Femur (tissue), 1 donor: ENCODE measurements at places on chromosomes 5 and 9.

- DNase-seq, result no peak
Measured at GRCh38 chr9:109476642-109477257, 21.4 kb downstream of the PTPN3 start.

- DNase-seq, result no peak
Measured at GRCh38 chr9:84919440-84919839, 249.9 kb downstream of the NTRK2 start.

DNA sequence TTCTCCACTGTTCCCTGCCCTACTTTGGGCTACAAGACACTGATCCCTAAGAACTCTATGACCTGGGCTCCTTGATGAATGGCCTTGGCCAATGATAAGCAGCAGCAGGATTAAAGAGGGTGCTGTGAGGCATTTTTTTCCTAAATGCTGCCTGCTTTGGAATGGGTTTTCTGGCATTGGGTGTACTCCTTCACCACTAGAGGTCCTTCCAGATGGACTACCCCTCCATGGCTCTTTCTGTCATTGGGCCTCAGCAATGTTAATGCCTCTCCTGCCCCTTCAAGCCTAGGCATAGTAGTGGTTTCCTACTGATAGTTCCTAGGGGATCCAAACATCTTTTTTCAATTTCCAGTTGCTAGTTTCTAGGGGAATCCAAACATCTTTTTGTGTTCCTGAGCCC lies 319.3 kb upstream of the RPS23 start:
- no peak for DNase-seq

DNA sequence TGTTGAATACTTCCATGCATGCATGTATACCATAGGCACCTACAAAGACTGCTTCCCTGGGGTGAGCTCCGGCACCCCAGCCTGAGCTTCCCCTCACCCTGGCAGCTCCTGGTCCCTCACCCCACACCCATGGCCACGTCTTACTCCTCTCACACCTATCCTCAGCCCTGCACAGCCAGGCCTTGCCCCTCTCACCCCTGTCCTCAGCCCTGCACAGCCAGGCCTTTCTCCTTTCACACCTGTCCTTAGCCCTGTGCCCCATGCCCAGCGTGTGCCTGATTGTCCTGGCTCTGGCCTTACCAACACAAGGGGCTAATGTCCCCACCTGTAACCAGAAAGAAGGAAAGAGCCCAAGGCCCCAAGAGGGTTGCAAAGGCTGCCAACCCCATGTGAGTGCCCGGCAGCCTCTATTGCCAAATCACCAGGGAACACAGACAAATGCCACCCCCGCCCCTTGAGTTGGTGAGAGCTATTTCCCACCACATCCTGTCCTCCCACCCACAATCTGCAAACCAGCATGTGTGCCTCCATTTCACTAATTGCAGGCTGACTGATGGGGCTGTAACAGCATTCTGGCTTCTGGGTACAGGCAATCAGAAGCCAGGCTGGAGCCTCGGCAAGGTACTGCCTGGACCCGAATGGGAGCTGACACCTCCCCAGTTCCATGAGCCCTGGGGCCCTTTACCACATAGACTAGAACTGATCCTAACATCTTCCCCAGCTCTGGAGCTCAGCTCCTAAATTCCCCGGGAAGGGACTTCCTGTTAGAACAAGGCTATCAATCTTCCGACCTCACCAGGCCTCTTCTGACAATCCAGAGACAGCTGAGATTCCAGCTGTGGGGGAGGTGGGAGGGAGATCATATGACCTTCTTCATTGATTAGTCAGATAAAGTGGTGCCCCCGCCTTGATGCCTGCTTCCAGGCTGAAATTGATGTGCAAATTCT lies 78.2 kb downstream of the FAM114A2 start:
- no peak for DNase-seq
